ENCODE measurements at places on chromosomes 5 and 9. TPM values are rescaled to one million over a fixed set of nuclear protein-coding genes. Genes with fewer than 3 reads are reported as not detected.
A peak's percentile ranks its signal among the peaks of the same experiment; 100 is the strongest.

DNA sequence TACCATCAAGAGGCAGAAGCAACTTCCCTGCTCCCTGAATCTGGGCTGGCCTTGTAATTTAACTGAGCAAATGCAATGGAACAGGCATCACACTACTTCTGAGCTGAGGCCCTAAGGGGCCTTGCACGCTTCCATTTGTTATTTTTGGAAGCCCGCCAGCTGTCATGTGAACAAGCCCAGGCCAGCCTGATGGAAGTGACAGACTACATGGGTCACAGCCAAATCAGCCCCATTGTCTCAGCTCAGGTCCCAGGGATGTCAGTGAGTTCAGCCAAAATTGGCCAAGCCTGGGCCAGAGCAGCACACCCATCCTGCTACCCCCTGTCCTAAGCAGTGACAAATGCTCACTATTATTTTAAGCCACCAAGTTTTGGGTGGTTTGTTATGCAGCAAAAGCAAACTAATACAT, 72.8 kb downstream of the PRRT1B start:
- H3K4me1 ChIP-seq, result no peaks in the 10 kb centered on the region
- no peaks in the 10 kb centered on the region for H3K27me3 ChIP-seq
- no peak for DNase-seq
- H3K4me3 ChIP-seq, result no peak overlapping the region
- H3K27ac ChIP-seq, result no peak overlapping the region

DNA sequence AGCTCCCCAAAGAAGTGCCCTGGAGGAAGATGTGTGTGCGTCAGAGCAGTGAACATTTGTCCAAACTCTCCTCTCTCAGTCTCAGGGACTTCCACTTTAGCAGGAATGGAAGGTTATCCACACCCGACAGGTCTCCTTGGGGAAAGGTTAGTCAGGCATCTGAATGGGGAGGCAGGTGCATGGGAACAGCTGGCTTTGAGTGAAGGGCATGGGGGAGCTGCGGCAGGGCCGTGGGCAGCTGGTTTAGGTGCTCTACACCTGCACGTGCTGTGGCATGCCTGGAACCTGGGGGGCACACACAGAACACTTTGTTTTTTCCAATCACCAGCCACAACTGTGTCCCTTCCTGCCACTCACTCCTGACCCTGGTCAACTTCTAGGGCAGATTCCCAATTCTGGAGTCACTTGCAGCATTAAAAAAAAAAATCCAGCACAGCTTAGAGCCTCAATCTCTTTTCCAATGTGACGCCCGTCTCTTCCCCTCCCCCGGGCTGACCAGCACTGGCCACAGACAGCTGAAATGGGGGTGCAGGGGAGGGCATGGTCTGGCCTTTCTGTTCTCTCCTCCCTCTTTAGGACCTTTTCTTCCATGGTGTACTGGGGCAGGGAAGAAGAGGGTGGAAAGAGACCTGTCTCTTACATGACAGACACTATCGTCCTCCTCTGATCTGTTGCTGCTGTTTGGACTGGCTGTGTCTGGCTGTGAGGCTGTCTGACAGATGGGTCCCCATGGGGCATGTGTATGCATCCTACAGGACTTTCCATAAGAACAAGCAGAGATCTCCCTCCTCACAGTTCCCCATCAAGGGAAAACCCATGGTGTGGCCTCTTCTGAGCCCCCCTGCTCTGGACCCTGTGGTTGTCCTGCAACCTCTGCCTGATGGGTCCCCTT, 9.5 kb upstream of the IL3 start:
- H3K4me1 ChIP-seq, result 0 out of 2 replicates have a peak, but pooled peaks cover 13% of the 10 kb centered on the region
- H3K27me3 ChIP-seq, result no peaks in the 10 kb centered on the region
- no peaks in the 10 kb centered on the region for H3K36me3 ChIP-seq
- no peak for DNase-seq
- H3K27ac ChIP-seq, result no peak overlapping the region
- H3K4me3 ChIP-seq, result no peak overlapping the region

DNA sequence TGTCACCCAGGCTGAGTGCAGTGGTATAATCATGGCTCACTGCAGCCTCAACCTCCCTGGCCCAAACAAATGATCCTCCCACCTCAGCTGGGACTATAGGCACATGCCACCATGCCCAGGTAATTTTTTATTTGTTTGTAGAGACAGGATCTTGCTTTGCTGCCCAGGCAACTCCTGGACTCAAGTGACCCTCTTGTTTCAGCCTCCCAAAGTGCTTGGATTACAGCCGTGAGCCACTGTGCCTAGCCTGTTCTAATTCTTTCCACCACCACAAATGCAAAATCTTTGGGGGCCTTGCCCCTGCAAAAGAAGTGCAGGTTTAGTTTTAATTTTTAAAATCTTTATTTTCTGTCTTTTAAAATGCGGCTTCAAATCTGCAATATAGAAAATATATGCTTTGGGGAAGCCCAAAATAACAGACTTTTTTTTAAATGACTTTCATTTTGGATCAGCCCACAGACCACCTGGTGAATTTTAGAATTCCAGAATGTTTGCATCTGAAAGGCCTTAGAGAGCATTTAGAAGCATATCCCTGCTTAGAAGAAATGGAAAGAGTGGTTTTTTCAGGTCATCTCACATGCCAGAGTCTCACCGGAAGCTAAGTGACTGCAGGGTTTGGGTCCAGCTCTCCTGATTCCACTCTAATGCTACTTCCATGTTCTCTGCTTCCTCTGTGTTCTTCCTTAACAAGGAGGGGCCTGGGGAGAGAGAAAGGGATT, 111.4 kb upstream of the FER start:
- H3K27ac ChIP-seq, result peak overlapping the region; percentile 40
- H3K4me1 ChIP-seq, result peaks cover 20% of the 10 kb centered on the region
- H3K36me3 ChIP-seq, result no peaks in the 10 kb centered on the region
- peak; percentile 71 for DNase-seq
- no peak overlapping the region for H3K4me3 ChIP-seq
- no peaks in the 10 kb centered on the region for H3K27me3 ChIP-seq

DNA sequence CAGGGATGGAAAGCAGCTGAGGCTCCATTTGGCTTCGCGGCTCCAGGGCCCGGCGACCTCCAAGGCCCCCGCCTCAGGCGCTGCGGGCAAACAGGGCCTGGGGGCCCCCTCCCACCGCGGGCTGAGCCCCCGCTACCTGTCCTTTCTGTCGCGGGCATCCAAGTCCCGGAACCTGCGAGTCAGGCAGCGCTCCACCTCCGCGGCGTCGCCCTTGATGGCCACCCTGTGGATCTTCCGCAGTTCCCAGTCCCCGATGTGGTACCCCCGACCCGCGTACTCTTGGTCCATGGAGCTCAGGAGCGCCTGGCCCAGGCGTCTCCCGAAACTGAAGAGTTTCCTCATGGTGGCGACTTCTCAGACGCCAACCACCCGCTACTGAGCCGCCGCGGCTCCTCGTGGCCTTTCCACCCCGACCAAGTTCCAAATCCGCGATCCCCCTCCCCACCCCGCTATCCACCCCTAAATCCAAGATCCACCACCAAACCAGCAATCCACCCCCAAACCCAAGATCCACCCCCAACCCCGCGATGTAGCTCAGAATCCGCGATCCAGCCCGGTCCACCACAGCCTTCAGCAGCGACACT, 86.5 kb upstream of the CCDC180 start:
- H3K4me3 ChIP-seq, result peak overlapping the region; percentile 49
- peak; percentile 56 for DNase-seq
- peak overlapping the region; percentile 98 for H3K27ac ChIP-seq
- H3K4me1 ChIP-seq, result peaks cover 31% of the 10 kb centered on the region

GRCh38 chr9:89295400-89295799, 15.6 kb upstream of the CKS2 start:
- H3K36me3 ChIP-seq, result no peaks in the 10 kb centered on the region
- H3K27ac ChIP-seq, result no peak overlapping the region
- no peak overlapping the region for H3K4me3 ChIP-seq
- H3K4me1 ChIP-seq, result no peaks in the 10 kb centered on the region

- H3K4me3 ChIP-seq, result no peak overlapping the region
- peaks cover 11% of the 10 kb centered on the region for H3K36me3 ChIP-seq
- H3K27ac ChIP-seq, result no peak overlapping the region
- DNase-seq, result no peak
- no peaks in the 10 kb centered on the region for H3K4me1 ChIP-seq
Measured at GRCh38 chr9:93637886-93638285, 61.5 kb downstream of the PHF2 start.

DNA sequence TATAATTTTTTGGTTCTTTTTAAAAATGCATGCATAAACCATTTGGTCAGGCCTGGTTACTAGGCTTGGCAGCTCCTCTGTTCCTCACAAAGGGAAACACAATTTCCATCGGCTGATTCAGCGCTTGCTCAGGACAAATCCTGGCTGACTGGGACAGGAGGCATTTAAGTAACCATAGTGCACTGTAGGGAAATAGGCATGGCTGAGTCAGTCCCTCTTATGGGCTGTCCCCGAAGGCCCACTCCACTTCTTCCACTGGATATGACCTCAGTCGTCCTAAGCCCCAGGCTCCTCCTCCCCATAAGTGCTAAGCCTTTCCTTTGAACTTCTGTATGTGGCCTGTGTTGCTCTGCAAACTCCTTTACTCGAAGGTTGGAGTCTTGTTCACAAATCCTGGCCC, 71.2 kb upstream of the GLIS3 start:
- no peak overlapping the region for H3K27ac ChIP-seq
- H3K36me3 ChIP-seq, result no peaks in the 10 kb centered on the region
- no peak overlapping the region for H3K4me3 ChIP-seq
- no peaks in the 10 kb centered on the region for H3K4me1 ChIP-seq
- no peak for DNase-seq
- H3K27me3 ChIP-seq, result no peaks in the 10 kb centered on the region

DNA sequence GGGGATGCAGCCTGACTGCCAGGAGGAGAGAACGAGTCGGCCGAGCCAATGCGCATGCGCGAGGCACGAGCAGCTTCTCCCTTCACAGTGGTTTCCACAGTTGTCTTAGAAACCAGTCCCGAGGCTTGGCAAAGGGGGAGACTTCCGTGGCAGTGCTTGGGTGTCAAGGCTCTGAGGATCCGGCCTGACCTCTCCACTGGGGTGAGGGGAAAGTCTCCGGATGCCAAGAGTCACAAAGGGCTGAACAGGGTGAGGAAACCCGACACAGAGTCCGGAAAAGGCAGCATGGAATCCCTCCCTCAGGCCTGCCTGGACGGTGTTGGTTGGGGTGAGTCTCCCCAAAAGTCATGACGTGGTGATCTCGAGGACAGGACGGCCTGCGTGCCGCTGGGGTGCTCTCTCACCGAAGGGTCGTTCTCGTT, 475.5 kb downstream of the SPATA31A7 start:
- no peak for DNase-seq
- no peak overlapping the region for H3K27ac ChIP-seq
- no peaks in the 10 kb centered on the region for H3K36me3 ChIP-seq
- no peaks in the 10 kb centered on the region for H3K27me3 ChIP-seq
- no peaks in the 10 kb centered on the region for H3K4me1 ChIP-seq

DNA sequence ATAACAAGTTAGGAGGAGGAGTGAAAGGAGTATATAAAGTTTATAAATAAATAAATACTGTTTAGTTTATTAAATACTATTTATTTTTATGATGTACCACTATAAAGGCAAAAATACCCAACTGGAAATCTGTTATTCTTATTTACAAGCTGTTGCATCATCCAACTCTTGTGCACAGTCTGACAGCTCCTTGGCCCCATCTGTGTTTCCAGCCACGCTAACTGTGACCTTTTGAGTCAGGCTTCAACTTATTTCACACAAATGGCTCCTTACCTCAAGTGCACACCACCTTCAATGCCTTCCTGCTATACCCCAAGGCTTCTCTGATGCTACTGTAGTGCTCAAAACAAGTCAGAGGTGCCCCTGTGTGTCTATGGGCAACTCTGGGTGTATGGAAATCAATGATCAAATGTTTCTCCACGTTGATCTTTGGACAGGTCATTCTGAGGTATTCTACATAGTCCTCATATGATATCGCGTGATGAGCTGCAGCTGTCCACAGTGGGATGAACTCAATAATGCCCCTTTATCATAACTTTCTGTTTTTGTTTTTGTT, 303.2 kb upstream of the GRAMD2B start:
- no peak overlapping the region for H3K27ac ChIP-seq
- H3K4me1 ChIP-seq, result peaks cover 19% of the 10 kb centered on the region
- H3K27me3 ChIP-seq, result no peaks in the 10 kb centered on the region
- H3K4me3 ChIP-seq, result no peak overlapping the region
- no peak for DNase-seq

- no peak overlapping the region for H3K27ac ChIP-seq
- H3K4me3 ChIP-seq, result no peak overlapping the region
- no peak for DNase-seq
- no peaks in the 10 kb centered on the region for H3K27me3 ChIP-seq
- H3K36me3 ChIP-seq, result no peaks in the 10 kb centered on the region
- peaks cover 17% of the 10 kb centered on the region for H3K4me1 ChIP-seq
Measured at GRCh38 chr5:149857499-149857898, 87.1 kb downstream of the PDE6A start.

DNA sequence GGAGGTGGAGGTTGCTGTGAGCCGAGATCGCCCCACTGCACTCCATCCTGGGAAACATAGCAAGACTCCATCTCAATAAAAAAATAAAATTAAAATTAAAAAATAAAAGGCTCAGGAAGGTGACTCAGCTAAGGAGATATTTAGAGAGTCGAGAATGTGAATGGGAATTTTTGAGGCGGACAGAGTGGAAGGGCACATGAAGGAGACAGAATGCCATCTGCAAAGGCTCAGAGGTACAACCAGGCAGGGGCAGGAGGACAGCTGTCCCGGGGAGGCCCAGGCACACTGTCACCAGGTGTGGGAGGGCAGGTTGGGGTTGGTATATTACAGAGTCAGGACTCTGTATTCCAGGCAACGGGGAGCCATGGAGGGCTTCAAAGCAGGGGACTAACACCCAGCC, 35.5 kb downstream of the NTNG2 start:
- no peak overlapping the region for H3K27ac ChIP-seq
- no peaks in the 10 kb centered on the region for H3K27me3 ChIP-seq

DNA sequence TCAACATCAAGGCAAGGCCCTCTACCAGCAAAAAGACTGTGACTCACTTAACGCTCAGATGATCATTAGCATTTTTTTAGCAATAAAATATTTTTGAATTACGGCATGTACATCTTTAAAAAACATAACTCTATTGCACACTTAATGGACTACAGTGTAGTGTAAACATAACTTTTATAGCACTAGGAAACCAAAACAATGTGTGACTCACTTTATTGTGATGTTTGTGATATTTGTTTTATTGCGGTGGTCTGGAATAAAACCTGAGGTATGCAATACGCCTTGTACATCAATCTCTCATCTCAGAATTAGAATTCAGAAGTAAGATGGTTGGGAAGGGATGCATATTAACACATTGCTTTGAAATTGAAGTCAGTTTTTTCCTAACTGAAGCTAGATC, 106.9 kb upstream of the PTCH1 start:
- H3K4me3 ChIP-seq, result no peak overlapping the region
- H3K4me1 ChIP-seq, result no peaks in the 10 kb centered on the region
- no peaks in the 10 kb centered on the region for H3K27me3 ChIP-seq
- no peak overlapping the region for H3K27ac ChIP-seq

DNA sequence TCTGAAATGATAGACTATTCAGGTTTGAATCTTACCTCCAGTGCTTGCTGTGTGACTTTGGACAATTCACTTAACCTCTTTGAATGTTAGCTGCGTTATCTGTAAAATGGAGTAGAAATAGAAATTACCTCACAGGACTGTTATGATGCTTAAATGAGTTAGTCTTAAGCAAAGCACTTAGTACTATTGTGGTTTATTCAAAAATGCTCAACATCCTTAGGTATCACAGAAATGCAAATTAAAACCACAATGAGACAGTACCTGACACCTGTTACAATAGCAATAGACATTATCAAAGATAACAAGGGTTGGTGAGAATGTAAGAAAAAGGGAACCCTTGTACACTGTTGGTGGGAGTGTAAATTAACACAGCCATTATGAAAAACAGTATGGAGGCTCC, 77.6 kb upstream of the FREM1 start:
- no peak overlapping the region for H3K4me3 ChIP-seq
- no peaks in the 10 kb centered on the region for H3K36me3 ChIP-seq
- H3K27ac ChIP-seq, result no peak overlapping the region
- no peaks in the 10 kb centered on the region for H3K27me3 ChIP-seq
- H3K4me1 ChIP-seq, result no peaks in the 10 kb centered on the region

Gene DNAJC25
- total RNA-seq, result 9.6 TPM

Gene NOL6
- total RNA-seq, result 58.4 TPM
